SK-N-SH (cell line): ENCODE measurements at places on chromosomes 2 and 18. TPM values are rescaled to one million over a fixed set of nuclear protein-coding genes. Genes with fewer than 3 reads are reported as not detected.

DNA sequence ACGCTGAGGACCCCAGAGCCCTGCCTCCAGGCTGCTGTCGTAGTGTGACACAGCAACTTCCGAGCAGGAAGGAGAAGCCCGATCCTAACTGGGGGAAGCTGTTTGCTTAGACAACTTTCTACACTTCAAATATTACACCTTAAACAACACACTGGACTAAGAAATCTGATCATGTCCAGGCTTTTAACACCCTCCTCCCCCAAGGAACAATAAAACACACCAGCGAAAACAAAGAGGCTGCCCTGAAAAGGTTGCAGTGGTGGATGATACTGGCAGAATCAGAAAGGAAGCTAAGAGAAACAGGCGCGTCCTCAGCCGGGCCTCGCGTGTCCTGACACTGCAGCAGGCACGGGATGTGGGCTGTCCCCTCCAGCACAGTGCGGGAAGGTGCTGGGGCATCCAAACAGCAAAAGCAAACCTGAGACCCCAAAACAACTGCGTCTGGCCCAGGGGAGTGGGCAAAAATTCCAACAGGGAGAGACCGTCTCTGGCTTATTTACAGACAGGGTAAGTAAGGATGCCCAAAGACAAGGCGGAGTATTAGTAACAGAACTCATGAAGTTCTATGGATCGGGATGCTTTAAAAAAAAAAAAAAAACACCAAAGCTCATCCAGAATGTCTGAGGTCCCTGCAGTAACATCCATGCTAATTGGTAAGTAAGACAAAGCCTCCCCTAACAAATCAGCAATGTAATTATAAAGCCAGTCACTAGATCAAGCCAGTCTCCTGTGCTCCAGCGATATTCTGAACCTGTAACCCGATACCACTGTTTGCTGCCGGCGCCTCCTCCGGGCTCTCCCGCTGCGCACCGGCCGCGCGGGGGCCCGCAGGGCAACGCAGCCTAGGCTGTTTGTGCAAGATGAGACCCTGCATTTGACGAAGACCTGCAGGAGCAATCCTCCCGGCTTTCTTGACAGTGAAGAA is 9.0 kb downstream of the SERTAD2 start:
- DNase-seq, result no peak

- no peak for DNase-seq
Observed at GRCh38 chr2:197708331-197708730, 3.2 kb downstream of the MARS2 start.

- DNase-seq, result no peak
Observed at GRCh38 chr2:197229509-197230443, 80.8 kb downstream of the ANKRD44 start.

DNA sequence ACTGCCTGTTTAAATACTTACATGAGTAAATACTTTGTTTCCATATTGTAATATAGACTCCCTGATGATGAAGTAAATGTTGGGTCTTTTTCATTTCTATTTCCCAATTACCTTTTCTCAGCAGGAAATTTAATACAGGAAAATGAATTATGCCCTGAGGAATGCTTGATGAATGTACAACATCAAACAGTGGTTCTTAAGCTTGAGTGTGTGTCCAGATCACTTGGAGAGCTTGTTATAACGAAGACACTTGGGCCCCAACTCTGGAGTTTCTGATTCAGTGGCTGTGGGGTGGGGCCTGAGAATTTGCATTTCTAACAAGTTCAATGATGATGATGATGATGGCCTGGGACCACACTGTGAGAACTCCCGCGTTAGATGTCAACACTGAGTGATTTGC is 7.1 kb upstream of the ME2 start:
- no peak for DNase-seq

DNA sequence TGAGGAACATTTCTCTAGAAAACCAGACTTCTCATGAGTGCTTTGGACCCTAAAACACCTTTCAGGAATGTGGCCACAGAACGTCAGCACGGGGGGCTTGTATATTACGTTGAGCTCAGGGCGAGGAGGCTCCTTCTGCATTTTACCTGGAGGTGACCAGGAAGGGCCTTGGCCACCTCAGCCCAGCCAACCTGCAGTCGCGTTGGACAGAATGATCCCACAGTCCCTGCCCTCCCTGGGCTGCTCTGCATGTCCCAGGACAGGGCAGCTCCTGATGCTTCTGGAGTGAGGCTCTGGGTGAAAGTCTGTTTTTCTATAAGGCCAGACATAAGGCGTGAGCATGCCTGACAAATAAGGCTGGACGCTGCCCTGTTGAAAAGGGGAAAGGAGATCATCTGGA is 121.9 kb downstream of the NDUFA10 start:
- DNase-seq, result no peak

DNA sequence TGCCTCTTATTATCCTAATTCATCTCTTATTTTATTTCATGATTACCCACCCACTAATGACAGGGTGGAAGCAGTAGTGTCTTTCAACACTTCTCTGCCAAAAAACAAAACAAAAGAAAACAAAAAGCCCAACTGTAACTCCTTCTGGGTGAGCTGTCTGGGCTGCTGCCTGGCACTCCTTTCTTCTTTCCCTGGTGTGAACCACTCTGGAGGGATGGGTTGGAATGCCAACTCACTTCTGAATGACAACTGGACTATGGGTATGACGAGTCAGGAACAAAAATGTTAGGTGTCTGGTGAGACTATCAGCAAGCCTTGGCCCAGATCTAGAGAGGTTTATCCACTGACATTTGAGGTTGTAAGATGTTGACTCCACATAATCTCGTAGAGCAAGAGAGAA is 88.3 kb upstream of the ITGB6 start:
- DNase-seq, result no peak

DNA sequence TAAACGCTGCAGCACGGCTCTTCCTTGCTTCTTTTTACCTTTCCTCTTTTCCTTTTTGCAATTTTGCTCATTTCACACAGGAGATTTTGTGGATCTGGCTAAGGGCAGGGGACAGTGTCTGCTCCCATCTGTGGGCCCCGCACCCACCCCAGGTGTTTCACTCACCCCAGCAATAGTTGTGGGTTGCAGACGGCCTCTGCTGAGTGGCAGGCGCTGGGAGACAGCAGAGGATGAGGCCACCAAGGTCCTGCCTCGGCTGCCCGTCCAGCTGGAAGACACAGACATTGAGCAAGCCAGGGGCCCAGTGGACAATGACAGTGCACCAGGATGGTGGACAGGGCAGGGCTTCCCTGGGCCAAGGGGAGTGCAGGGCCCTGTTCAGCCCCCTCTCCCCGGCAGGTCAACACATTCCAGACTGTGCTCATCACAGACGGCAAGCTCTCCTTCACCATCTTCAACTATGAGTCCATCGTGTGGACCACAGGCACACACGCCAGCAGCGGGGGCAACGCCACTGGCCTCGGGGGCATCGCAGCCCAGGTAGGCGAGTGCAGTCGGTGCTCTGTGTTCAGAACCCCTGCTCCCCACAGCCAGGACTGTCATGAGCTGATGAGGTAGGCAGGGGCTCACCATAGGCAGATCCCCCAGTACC is 35.0 kb downstream of the SNED1 start:
- no peak for DNase-seq

DNA sequence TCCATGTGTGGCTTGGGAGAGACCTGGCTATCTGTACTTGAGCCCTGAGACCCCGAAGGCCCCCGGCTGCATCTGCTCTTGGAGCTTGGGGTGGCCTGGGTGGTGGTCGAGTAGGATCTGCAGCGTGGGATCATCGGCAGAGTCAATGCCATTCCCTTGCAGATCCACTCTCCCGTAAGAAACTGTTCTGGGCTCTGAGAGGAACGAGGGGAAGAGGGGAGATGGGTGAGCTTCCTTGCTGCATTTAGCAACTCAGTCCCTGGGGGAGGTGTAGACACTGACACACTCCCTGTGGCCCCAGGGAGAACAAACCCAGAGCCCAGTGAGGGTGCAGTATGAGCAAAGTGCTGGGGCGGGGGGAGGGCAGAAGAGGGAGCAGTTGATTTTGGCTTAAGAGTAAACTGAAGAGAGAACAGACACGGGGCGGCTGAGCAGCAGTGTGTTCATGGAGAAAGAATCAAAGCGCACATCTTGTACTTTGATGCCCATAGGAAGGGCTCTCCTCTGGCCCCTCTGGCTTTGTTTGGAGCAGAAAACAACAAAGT is 8.5 kb downstream of the GREB1 start:
- DNase-seq, result no peak

DNA sequence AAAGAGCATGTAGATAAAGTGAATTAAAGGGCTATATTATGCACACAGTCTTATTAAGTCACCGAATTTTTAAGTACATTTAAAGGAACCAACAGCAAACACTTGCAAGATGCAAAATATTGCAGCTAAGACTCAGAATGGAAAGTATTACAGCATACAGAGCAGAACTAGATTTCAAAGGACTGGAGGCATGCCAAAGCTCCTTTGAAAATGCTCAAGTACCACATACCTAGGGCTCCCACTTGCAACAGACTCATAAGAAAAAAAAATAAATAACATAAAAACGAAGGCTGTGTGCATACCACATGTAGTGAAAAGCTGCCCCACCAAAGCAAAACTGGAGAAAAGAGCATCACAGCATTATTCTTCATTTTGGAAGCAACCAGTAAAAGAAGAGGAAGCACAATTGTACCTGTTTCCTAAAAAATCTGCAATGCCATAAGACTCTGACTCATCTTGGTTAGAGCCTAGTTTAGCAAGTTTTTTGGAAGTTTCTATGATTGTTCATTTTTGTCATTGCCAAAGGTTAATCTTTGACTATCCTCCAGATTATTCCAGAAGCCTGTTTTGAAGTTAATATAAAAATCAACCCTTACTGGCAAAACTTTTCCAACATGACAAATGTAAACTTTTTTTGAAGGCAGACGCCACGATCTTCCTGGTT is 306.0 kb upstream of the COL3A1 start:
- DNase-seq, result no peak

- DNase-seq, result no peak
Observed at GRCh38 chr2:216316743-216317142, 55.5 kb downstream of the MARCHF4 start.

- peak; percentile 84 for DNase-seq
Observed at GRCh38 chr2:219041252-219041651, at the start of gene CFAP65. CFAP65 (minus strand) TSS chr2:219041516; CDS start chr2:219039048, 2,468 bp downstream.

- DNase-seq, result no peak
Observed at GRCh38 chr2:119123389-119123788, 35.2 kb downstream of the C1QL2 start.

DNA sequence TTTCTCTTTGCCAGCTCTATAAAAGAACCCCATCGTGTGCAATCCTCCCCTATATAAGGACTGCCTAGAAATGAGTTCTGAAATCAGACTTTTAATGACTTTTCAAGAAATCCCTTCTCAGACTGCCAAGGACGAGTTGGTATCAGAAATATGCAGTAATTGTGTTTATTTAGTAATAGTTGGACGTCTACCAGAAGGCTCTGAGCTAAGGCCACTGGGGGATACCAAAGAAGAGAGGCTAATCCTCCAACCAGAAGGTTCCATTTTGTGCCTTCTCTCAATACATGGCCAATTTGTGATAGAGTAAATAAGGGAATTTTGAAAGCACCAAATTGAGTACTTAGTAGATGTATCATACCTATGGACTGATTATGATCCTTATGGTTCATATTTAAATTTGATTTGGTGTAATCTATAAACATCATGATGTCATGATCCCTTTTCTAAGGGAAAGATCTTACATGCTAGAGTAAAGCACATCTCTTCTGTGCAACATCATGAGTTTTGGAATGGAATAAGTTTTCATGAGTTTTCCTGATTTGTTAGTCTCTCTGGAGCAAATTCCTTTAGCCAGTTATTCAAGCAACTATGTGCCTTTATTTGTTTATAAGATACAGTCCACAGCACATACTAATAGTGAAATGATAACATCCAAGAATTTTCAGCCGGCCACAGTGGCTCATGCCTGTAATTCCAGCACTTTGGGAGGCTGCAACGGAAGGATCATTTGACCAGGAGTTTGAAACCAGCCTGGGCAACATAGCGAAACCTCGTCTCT is 82.2 kb upstream of the LTBP1 start:
- no peak for DNase-seq

GRCh38 chr2:189466656-189467055 is 25.4 kb downstream of the WDR75 start:
- peak; percentile 14 for DNase-seq

DNA sequence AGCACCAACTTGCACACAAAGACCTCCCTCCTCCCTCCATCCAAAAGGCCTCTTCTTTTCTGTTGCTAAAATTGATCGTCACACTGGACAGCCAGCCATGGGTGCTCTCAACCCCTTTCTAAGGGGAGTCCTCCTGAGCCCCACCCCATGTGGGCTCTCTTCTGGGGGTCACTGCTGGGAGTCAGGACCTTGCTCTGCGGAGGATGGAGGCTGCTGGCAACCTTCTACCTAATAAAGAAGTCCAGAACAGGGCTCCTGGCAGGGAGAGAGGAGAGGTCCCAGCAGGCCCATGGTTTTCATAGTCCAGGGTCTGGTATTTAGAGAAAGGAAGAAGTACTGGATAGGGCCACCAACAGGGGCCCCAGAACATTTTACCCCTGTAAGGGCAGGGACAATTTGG is 67.6 kb upstream of the OTOS start:
- DNase-seq, result no peak

GRCh38 chr2:53970724-53971602 is at the start of gene PSME4:
PSME4 (minus strand) TSS chr2:53970993; CDS start chr2:53970784, 209 bp downstream.
- peak; percentile 97 for DNase-seq

GRCh38 chr18:24177499-24178133 is 38.8 kb downstream of the CABYR start:
- DNase-seq, result no peak

- DNase-seq, result no peak
Observed at GRCh38 chr2:181404472-181404871, 52.7 kb upstream of the ITGA4 start.

DNA sequence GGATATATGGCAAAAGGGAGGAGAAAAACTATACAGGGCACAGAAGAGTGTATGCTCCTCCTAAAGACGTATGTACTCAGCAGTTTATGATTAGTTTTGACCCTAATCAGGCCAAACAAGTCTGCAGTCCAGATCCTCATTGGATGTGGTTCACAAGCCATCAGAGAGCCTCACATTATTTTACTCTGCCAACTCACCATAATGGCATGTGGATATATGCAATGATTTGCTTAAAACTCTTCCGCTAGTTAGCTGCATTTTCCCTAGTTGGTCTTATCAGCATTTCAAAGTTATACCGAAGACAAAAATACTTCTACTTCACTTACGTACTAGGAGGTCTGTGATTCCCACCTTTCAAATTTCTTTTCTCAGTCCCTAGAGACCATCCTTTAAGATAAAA is 198.4 kb downstream of the CMPK2 start:
- DNase-seq, result no peak

- no peak for DNase-seq
Observed at GRCh38 chr2:38155-38554, 8.2 kb downstream of the FAM110C start.

Gene CLEC4F
- 0.12 and 0.21 TPM in 2 replicates for polyA plus RNA-seq

Gene ONECUT2
- 0.10 and 0.16 TPM in 2 replicates for polyA plus RNA-seq

Gene UGT1A3
- not detected in 2 replicates for polyA plus RNA-seq

Gene RGPD4
- 0.02 TPM in 1 of 2 replicates, not detected in the other for polyA plus RNA-seq

Gene MGAT4A
- polyA plus RNA-seq, result 0.05 and 0.07 TPM in 2 replicates

Gene REG1B
- polyA plus RNA-seq, result not detected in 2 replicates

Gene THSD7B
- polyA plus RNA-seq, result 0.02 TPM in 1 of 2 replicates, not detected in the other

Gene KANSL3
- 10.1 and 10.7 TPM in 2 replicates for polyA plus RNA-seq
